CD4-positive, alpha-beta T cell treated with Interleukin-17A for 4 hours (primary cell): ENCODE measurements at places on chromosomes 1 and 21.

DNA sequence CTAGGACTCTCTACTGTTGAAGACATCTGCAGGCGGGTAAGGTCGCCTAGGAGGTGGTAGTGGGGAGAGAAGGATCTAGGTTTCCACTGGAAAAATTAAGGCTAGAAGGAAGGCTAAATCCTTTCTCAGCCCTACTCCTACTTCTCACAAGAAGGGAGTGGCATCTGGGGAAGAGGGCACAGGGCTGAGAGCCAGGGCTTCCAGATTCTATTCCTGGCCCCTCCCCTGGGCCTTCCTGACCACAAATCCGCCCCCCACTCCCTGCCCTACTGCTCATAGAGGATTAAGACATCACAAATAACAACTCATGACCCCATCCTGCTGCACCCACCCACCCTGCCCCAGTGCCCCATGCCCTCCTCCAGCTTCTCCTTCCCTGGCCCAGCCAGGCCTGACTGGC, 2.5 kb downstream of the PHLDA3 start:
- DNase-seq, result no peak

GRCh38 chr1:162498496-162498810, 835 bp downstream of the UHMK1 start:
- no peak for DNase-seq

- no peak for DNase-seq
These were observed 3.0 kb downstream of the ZNF436 start for GRCh38 chr1:23366598-23366997.

DNA sequence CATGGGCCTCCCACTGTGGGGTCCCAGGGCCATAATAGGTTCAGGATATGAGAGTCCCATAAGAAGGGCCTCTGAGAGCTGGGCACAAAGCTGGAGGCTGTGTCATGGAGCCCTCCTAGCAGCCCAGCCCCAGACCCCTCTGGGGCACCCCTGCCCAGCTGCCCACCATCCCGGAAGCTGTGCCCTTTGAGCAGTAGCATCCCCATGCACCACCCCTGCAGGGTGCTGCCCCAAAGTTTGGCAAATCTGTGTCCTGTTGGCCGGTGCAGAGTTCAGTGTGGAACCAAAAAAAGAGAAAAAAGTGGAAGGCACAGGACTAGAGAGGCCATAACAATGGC, 17.6 kb downstream of the TNNT2 start:
- DNase-seq, result no peak

DNA sequence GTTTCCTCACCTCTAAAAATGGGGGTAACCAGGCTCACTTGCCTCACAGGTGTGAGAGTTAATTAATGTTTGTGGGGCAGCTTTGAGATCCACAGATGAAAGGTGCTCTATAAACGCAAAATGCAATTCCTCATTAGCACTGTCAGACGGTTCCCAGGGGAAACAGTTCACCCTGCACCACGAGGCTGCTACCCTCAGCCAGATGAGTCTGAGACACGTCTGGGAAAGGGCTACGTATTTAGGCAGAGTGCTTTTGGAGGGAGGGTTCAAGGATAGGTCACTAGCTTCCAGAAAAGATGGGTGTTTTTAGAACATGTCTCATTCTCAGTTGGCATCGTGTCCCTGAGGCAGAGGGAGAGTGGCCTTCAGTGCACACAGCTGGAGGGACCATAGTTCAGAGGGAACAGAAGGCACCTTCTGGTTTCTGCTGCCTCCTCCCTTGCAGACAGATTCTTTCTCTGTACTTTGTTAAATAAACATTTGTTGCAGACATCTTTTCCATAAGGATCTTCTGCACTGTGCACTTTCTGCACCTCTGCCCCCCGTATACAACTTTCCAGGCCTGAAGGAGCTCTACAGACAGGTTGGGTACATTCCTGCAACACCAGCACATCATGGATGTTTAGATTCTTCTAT, 139.9 kb downstream of the CLIC6 start:
- DNase-seq, result no peak

- no peak for DNase-seq
These were observed 135.9 kb downstream of the FGGY start for GRCh38 chr1:59432531-59433439.

DNA sequence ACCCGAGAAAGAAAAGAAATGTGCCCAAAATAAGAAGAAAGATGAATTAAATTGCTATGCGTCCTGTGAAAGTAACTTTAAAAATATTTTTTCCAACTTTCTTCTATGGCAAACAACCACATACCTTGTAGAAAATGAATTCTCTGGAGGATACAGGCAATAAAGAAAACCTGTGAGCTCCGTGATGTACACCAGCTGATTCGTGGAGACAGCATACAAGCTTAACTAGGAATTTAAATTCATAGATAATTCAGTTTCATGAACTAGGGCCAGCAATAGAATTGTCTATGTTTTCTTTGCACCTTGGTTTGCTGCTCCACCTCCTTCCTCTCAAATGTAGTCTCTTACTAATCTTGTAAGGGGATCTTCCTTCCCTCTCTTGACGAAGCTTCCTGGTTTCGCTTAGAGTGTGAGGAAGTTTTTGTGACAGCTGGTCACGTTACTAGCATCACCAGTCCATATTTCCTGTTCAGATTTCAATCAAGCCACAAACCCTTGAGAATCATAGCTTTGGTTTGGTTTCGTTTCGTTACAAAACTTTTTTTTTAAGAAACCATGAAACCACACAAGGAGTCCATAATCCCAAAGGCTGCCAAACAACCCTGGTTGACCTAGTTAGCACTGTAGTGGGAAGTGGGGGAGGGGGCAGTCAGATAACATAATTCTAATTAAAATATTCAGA, 35.8 kb downstream of the GREM2 start:
- peak; percentile 33 for DNase-seq
